ENCODE measurements at places on chromosomes 16 and 17.

DNA sequence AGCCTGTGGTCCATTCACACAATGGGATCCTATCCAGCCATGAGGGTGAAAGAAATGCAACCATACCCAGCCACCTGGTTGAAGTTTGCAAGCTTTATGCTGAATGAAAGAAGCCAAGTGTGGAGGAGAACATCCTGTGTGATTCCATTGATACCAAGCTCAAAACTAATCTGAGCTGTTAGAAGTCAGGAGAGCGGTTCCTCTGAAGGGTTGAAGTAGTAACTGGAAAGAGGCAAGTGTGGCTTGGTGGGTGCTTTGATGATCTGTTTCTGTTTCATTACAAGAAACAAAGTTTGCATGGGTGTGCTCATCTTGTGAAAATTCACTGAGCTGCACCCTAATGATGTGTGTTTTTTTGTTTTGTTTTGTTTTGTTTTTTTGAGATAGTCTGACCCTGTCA lies 99.4 kb downstream of the SALL1 start:
- DNase-seq = no peak

GRCh38 chr17:47693731-47694580 lies at the start of gene TBKBP1:
Gene TBKBP1, plus strand, starts transcription at chr17:47694161. Its CDS starts 1,952 bp downstream, at chr17:47696113.
- no peak for DNase-seq

DNA sequence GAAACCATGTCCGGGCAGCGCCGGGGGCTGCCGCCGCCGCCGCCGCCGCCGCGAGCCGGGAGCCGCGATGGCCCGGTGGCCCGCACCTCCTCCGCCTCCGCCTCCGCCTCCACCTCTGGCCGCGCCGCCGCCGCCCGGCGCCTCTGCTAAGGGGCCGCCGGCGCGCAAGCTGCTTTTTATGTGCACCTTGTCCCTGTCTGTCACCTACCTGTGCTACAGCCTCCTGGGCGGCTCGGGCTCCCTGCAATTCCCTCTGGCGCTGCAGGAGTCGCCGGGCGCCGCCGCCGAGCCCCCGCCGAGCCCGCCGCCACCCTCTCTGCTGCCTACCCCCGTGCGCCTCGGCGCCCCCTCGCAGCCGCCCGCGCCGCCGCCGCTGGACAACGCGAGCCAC lies 587 bp downstream of the HS3ST4 start:
- no peak for DNase-seq

- no peak for DNase-seq
Observed at GRCh38 chr17:340074-340473, 12.5 kb downstream of the RPH3AL start.

DNA sequence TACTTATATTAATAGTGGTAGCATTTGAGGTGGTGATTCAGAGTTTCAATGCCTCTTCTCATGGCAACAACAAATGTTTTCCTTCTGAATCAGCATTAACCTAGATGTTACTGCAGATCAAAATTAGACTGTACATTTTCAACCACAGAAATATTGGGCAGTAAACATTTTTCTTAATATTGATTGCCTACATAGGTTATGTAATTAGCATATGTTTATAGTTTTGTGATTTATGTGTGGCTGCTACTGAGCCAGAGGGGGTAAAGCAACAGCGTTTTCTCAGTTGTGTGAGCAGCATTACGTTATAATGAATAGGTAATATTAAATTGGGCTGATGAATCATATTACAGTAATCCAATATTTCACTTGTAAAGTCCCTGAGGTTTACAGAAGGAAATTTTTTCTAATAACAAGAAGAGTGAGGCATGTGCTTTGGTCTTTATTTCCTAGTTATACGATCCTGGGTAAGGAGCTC lies 18.8 kb upstream of the BMERB1 start:
- no peak for DNase-seq

DNA sequence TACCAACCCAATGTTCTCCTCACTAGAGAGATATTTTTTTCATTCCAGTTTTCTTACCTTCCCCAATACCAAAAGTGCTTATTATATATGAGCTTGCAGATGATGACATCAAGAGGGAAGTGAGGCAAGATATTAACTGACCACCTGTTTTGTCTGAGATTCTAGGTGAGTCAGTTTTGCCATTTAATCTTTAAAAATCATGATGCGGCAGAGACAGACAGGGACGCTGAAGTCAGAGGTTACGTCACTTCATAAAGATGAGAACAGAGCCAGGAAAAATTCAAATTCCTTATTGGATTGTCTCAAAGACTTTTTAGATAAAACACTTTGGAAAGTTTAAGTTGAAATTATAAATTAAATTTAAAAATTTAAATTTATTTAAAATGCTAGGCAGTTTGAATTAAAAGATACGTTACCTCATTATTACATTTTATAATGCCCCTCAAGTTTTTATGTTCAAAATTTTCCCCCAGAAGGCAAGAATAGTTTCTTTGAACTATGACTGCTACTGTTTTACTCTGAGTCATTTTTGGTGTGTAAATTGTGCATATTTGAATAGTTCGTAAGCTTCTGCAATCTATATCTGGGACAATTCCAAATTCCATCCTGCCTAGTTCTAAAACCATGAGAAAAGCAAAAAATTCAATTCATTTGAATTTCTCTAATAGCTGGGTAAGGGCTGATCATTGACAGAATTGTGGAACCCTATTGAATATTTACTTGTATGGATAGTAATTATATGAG lies 839.6 kb upstream of the GOT2 start:
- DNase-seq = no peak

GRCh38 chr16:11136600-11136999 lies 119.4 kb downstream of the SOCS1 start:
- no peak for DNase-seq

DNA sequence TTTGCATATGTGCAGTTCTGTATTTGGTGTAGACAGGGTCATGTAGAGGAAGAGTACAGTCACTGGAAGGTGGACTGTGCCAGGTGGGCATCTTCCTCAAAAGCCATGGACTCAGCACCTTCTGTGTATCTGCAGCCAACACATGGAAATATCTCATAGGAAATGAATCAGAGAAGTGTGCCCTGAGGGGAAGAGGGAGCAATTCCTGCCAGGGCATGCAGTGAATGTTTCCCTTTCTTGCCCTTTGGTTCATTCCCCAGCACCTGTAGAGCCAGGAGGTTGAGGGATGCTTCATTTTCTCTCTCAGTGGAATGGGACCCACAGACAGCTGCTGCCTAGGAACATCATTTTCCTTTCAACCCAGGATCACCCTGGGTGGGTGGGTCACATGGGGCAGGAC lies 146.1 kb upstream of the HSBP1 start:
- DNase-seq = no peak

DNA sequence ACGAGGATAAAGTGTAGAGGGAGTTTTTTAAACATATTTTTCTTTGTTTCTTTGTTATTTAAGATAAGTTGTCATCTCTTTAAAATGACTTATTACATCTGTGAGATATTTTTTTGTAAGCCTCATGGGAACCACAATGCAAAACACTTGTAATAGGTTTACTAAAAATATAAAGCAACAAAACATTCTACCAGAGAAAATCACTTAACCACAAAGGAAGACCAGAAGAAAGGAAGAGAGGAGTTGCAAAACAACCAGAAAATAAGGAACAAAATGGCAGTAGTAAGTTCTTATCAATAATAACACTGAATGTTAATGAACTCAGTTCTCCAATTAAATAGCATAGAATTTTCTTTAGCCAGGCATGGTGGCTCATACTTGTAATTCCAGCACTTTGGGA lies 22.9 kb downstream of the DHRS7B start:
- no peak for DNase-seq

- DNase-seq = no peak
Observed at GRCh38 chr16:67236563-67237395, 9.8 kb downstream of the TMEM208 start.

DNA sequence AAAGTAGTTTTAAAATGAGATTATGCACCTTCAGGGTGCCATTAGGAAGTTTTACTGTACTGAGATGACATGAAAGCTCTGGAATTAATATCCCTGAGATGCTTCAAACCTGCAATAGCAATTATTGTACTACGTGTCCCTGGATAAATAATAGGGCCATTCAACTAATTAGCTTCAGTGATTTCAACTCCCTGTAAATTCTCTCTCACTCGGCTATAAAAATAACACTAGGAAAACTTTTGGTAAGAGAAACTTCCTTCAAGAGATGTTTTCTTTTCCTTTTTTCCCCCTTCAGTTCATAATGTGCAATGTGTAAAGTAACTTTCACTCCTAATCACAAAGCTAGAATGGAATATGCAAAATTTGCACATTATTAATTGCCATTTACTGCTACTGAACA lies 146.4 kb downstream of the SNX11 start:
- no peak for DNase-seq

- no peak for DNase-seq
Observed at GRCh38 chr16:56776562-56776961, 46.6 kb downstream of the NUP93 start.

GRCh38 chr17:68184816-68185436 lies 62.9 kb upstream of the AMZ2 start:
- no peak for DNase-seq

DNA sequence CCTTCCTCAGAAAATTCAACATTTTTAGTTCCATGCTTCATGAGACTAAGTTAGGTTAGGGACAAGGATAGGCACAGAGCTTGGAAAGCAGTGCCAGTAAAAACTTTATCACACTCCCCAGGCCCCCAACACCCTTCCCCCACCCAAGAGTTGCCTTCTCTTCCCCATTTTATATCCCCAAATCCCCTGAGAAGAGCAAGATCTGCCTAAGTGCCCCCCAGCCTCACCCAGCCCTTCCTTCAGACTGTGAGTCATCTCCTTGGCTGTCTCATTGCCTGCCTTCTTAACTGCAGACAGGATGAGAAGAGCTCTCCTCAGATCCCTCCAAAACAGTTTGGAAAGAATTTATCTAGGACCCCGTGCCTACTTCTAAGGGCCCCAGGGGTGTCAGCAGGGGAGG lies 55.8 kb downstream of the NEUROD2 start:
- DNase-seq = no peak

GRCh38 chr16:67862623-67863583 lies 9.9 kb upstream of the EDC4 start:
- DNase-seq = no peak

GRCh38 chr16:82585675-82586074 lies 41.1 kb upstream of the CDH13 start:
- DNase-seq = no peak

GRCh38 chr17:7111784-7112509 lies 2.7 kb downstream of the ASGR2 start:
- no peak for DNase-seq

DNA sequence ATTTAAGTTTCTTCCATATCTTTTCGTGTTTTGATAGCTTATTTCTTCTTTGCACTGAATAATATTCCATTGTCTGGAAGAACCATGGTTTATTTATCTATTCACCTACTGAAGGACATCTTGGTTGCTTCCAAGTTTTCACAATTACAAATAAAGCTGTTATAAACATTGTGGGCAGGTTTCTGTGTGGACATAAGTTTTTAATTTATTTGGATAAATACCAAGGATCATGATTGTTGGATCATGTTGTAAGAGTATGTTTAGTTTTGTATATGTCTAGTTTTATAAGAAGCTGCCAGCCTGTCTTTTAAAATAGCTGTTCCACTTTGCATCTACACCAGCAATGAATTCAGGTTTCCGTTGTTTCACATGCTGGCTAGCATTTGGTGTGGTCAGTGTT lies 339.4 kb downstream of the CDH11 start:
- no peak for DNase-seq

DNA sequence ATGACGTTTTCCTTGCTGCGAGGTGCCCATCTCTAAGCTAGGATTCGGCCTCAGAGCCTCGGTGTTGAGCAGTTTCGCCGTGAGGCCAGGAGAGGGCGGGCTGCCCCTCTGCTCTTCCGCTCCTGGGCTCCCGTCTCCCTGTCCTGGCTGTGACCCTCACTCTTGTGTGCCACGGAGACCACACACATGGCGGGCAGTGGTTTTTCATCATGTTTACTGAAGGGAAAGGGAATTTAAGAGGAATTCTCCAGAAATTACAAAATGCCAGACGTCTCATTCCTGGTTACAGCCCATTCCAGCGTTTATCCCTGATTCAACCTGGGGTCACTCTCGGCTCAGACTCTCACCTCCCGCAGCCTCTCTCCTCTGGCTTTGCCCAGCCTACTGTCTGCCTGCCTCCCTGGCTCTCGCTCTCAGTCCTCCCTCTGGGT lies 96.8 kb upstream of the ELAC2 start:
- DNase-seq = no peak

GRCh38 chr17:58285422-58285810 lies 4.7 kb upstream of the MPO start:
- DNase-seq = no peak

- no peak for DNase-seq
Observed at GRCh38 chr17:74520016-74520434, 11.2 kb downstream of the CD300LB start.

DNA sequence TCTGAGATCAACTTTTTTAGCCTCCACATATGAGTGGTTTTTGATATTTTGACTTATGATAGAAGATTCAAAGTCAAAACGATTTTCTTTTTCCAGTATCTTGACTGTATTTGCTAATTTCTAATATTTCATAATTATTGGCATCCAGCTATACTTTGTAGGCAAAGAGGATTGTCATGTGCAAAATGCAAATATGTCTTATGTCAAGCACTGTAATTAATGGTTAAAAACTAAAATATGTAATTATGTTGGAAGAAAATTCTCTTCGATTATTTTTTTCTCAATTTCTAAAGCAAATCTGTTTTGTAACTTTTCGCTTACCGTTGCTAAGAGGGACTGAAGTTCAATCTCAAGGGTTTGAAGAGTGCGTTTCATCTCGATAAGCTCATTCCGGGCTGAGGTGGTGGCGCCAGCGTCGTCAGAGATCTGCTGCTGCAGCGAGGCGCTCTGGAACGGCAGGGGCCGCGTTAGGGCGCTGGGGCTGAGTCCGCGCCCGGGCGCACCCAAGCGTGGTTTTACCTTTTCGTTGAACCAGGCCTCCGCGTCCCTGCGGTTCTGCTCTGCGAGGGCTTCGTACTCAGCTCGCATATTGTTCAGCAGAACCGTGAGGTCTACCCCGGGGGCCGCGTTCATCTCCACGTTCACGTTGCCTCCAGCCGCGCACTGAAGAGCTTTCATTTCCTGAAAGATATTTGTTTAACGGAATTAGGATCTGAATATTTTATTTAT lies 3.0 kb downstream of the KRT27 start:
- no peak for DNase-seq

GRCh38 chr16:81201267-81201666 lies 37.2 kb upstream of the BCO1 start:
- no peak for DNase-seq

DNA sequence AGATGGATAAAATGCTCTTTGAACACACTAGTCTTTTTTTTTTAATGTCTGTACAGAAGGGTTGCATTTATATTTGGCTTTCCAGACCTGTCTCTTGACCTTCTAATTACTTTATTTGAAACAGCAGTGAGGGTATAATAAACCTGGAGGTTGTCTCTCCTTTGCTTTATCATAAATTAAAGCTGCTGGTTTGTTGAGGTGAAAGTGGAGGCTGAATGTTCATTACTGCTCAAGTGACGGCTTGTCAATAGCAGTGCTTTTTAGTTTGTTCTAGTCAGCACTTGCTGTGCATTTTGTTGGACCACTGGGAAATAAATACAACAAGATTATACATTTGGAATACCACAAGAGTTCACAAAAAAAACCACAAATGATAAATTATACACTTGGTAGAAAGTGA lies 264.2 kb downstream of the IRX3 start:
- DNase-seq = no peak
